H1 (cell line): ENCODE measurements at places on chromosomes 12 and 14. TPM values are rescaled to one million over a fixed set of nuclear protein-coding genes. Genes with fewer than 3 reads are reported as not detected.

- no peaks in the 10 kb centered on the region for H3K4me1 ChIP-seq
- no peak for DNase-seq
- no peak overlapping the region for H3K27ac ChIP-seq
- no peaks in the 10 kb centered on the region for H3K27me3 ChIP-seq
- H3K4me3 ChIP-seq, result no peak overlapping the region
Measured at GRCh38 chr12:66665435-66665985, 13.4 kb downstream of the GRIP1 start.

DNA sequence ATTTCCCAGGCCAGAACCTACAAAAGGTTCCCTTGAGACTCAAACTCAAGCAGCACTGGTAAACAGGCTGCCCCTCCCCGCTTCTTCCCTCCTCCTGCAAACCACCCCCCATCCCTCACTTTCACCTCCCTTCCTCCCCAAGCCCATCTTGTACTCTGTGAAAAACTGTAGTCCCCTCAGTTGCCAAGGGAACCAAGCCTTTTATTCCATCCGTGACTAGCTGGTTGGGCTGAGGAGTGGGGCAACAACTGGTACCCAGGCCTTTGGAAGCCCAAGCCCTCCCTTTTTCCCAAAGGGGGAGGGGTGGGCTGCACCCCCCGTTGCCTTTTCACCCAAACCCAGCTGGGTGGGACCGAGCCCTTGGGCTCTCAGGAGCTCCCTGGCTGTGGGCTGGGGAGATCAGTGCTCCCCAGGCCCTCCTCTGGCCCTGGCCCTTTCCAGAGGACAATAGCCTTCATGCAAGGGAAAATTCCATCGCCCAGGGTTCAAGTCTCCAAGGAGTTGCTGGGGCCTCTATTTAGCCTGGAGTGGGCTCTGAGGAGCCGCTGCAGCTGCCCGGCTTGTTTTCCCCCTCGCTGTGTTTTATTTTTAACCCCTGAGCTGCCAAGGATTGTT, 61.9 kb downstream of the ZFP36L1 start:
- DNase-seq, result peak; percentile 63
- no peaks in the 10 kb centered on the region for H3K27me3 ChIP-seq
- H3K27ac ChIP-seq, result no peak overlapping the region; the same call in 1 of the 2 replicates
- H3K36me3 ChIP-seq, result no peaks in the 10 kb centered on the region
- peak overlapping the region; percentile 42 for H3K4me3 ChIP-seq

DNA sequence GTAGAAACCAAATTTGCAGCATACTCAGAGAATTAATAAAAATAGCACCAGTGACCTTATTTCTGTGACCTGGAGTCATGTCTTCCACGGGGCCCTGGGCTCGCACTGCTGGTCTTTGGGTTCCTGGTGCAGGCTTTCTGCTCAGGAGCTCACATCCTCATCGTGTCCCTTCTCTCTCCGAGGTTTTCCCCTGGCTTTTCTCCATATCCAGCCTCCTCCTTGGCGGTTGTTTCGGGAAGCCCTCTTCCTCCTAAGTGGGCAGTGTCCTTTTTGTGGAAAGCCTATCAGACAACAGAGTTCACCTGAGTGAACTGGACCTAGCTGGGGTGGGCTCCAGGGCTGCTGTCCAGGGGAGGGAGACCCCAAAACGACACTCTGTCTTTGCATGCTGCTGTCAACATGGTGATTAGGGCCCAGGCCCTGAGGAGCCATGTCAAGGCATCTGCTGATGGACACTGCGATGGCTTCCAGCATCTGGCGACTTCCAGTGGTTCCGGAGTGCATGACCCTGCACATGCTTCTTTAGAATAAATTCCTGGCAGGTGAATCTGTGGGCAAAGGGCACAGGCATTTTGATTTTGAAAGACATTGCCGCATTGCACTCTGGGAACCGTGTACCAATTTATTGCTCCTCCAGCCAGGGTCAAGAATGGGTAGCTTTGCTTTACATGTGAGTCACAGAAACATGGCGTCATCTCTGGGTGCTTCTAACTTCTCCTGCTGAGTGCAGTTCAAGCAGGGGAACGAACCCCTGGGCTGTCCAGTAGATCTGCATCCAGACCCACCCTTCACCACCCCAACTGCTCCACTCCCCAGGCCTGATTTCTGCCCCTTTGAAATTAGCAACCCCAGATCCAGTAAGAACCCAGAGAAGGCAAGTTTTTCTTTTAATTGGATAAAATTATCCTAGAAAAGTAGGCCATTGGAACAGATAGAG, 136.8 kb downstream of the ADGRD1 start:
- DNase-seq, result no peak
- no peaks in the 10 kb centered on the region for H3K4me1 ChIP-seq
- H3K4me3 ChIP-seq, result no peak overlapping the region
- H3K27me3 ChIP-seq, result no peaks in the 10 kb centered on the region; the same call in 1 of the 2 replicates

DNA sequence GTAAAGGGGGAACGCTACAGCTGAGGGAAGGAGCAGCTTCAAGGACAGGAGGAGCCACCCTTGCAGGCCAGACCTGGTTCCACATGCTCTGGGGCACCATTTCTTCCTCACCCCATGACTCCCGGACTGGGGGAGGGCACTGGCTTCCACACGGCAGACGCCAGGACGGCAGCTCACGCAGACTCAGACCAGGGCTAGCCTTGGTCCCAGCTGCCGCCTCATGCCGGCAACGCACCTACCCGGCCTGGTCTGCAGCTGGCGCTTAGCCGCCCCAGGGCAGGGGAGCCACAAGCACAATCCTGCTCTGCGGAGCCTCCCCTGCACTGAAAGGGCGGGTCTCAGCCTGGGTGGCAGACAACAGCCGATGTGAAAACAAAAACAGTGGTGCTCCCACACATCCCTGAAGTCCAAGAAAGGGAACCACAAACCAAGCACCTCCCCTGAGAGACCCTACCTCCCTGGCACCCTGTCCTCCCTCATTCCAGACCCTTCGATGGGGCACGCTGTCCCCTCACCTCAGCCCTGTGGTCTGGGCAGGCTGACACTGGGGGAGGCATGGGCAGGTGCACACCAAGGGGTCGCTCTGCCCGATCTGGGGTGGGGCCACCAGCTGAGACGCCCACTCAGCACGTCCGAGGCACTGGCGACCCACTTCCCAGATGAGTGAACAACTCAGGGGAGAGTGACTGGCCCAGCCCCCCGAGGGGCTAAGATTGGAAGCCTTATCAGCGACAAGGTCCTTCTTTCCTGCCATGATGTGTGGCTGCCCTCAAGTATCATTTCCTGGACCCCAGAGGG, 65.0 kb downstream of the CHGA start:
- H3K27ac ChIP-seq, result no peak overlapping the region
- H3K36me3 ChIP-seq, result peaks cover 4% of the 10 kb centered on the region; the same call in 1 of the 2 replicates
- no peaks in the 10 kb centered on the region for H3K4me1 ChIP-seq
- no peak overlapping the region for H3K4me3 ChIP-seq
- DNase-seq, result no peak
- no peaks in the 10 kb centered on the region for H3K27me3 ChIP-seq

GRCh38 chr12:10304161-10304574, 3.5 kb upstream of the KLRD1 start:
- no peak overlapping the region for H3K4me3 ChIP-seq
- H3K4me1 ChIP-seq, result no peaks in the 10 kb centered on the region
- no peaks in the 10 kb centered on the region for H3K36me3 ChIP-seq
- H3K27ac ChIP-seq, result no peak overlapping the region

DNA sequence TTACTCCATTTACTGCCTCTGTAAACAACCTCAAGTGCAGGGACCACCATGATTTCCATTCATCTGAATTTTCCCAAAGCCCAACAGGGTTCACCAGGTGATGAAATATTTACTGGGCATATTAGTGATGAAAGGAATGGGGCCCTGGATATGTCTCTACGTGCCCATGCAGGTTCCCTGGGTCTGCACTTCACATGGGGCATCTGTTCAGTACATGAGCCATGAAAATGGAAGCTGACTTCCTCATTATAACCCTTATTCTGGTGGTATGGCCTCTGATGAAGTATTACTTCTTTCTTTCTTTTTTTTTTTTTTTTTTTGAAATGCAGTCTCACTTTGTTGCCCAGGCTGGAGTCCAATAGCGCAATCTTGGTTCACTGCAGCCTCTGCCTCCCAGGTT, 26.5 kb upstream of the CORO1C start:
- H3K27ac ChIP-seq, result no peak overlapping the region
- H3K36me3 ChIP-seq, result no peaks in the 10 kb centered on the region
- H3K4me1 ChIP-seq, result no peaks in the 10 kb centered on the region
- no peak overlapping the region for H3K4me3 ChIP-seq
- DNase-seq, result no peak

- H3K4me1 ChIP-seq, result no peaks in the 10 kb centered on the region
- H3K4me3 ChIP-seq, result no peak overlapping the region
- H3K27ac ChIP-seq, result no peak overlapping the region
- DNase-seq, result no peak
Measured at GRCh38 chr12:16076970-16077522, 165.9 kb downstream of the DERA start.

- DNase-seq, result no peak
- H3K4me3 ChIP-seq, result no peak overlapping the region
- no peaks in the 10 kb centered on the region for H3K36me3 ChIP-seq
- H3K4me1 ChIP-seq, result peaks cover 10% of the 10 kb centered on the region
Measured at GRCh38 chr14:56087671-56088471, 30.3 kb upstream of the PELI2 start.

The IAPP gene
- total RNA-seq, result not detected in 2 replicates

The C1QL4 gene
- 0.28 and 0.59 TPM in 2 replicates for total RNA-seq

The SYNDIG1L gene
- 3.0 and 3.5 TPM in 2 replicates for total RNA-seq

The ASCL1 gene
- not detected in 2 replicates for total RNA-seq

The C14orf39 gene
- 0.75 and 1.2 TPM in 2 replicates for total RNA-seq

The STON2 gene
- total RNA-seq, result 50.0 TPM in 2 replicates

The IL22 gene
- total RNA-seq, result not detected in 2 replicates
